ENCODE measurements at places on chromosomes 1 and 21.
A peak's percentile ranks its signal among the peaks of the same experiment; 100 is the strongest.

DNA sequence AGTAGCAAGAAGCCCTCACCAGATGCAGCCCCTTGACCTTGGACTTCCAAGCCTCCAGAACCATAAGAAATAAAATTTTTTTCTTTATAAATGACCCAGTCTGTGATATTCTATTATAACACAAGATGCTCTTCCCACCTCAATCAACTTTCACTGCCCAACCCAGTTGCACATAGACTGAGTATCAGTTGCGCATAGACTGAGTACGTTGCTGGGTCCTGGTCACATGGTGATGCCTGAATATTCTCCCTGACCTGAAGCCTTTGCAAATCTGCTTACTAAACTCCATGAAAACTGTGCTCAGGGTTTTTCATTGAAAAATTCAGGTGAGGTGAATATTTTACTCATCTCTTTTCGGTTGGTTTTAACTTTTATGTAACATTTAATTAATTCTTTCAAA, 59.2 kb downstream of the ETS2 start:
- no peak for DNase-seq

DNA sequence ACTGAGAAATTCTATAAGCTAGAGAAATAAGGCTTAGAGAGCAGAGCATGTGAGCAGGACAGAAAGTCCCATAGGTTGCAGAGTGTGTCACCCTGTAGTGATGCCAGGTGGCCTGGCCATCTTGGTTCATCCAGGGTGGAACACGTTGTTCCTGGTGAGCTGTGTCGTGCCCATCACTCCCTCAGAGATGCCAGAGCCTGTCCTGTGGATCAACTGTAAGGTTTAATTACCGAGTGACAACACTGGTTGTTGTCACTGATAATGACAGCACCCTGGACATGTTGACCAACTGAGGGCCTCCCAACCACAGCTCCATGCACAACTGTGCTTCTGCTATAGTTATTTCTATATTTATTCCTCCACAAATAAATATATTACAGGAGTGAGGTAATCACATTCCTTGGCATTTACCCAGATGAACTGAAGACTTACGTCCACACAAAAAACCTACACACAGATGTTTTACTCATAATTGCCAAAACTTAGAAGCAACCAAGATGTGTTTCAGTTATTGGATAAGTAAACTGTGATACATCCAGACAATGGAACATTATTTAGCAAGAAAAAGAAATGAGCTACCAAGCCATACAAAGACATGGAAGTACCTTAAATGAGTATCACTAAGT, 6.2 kb downstream of the C1orf198 start:
- no peak for DNase-seq

GRCh38 chr1:231616667-231617066, 9.9 kb upstream of the DISC1 start:
- no peak for DNase-seq

GRCh38 chr1:245822996-245823395, 668.2 kb downstream of the KIF26B start:
- no peak for DNase-seq

GRCh38 chr1:24779689-24780464, 34.6 kb downstream of the CLIC4 start:
- no peak for DNase-seq

DNA sequence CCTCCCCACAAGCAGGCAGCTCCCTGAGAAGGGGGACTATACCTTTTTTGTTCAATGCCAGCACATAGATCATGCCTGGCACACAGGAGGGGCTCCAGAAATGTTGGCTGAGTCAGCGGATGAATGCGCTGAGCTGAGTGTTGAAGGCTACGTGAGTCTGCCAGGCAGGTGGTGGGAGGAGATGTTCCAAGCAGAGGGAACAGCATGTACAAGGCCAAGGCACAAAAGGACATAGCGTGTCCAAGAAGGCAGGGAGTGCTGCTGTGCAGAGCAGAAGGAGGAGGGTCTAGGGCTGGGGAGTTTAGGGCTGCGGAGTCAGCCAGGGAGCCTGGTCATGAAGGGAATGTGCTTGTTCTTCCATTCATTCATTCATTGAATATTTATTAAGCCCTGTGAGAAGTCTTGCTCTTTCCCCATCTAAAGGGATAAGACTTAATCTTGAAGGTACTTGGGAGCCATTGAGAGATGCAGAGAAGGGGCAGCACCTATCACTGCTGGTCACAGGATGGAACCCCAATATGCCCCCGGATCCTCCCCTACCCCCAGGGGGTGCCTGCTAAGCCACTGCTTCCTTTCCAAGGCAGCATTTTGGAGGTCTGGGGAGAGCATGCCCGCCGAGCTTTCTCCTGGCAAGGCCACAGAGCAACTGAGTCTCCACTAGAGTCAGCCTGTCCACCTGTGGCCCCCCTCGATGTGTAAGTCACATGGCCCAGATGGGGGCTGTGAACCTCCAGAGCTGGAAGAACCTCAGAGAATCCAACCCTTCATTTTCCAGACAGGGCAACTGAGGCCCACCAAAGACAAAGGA, 31.2 kb upstream of the LAPTM5 start:
- no peak for DNase-seq

- DNase-seq = no peak
These were observed 12.1 kb upstream of the TAS1R2 start for GRCh38 chr1:18871401-18872070.

- DNase-seq = peak; percentile 85
These were observed at the start of gene JAK1 for GRCh38 chr1:64966158-64966971. TSS of gene JAK1 (minus strand) at chr1:64966549. CDS start at chr1:64886264, 80,285 bp downstream.

DNA sequence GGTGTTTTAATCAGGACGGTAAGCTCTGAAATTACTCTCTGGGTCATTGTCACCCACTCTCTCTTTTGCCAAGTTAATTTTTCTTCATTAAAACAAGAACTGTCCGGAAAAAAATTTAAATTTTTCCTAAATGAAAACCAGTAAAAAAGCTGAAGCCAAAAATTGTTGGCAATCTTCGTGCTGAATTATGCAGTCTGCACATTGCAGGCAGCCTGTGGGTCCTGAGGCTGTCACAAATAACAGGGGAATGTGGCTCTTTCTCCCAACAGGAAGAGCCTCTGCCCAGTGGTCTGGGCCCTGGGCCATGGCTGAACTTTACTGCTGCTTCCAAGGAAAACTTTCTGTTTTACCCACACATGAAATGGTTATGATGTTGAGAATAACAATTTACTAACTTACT, 153.9 kb upstream of the SPAG17 start:
- no peak for DNase-seq

GRCh38 chr1:27192039-27192529, 37.2 kb upstream of the SLC9A1 start:
- no peak for DNase-seq

DNA sequence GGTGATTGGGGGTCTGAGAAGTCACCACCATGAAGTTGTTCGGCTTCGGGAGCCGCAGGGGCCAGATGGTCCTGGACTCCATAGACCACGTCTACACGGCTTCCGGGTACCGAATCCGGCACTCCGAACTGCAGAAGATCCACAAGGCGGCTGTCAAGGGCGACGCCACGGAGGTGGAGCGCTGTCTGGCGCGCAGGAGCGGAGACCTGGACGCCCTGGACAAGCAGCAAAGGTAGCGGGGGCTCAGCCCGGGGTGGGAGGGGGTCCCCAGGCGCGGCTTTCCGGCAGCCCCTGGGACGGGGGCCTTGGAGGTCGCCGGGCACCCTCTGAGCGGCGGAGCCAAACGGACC, 146.5 kb downstream of the LIPI start:
- DNase-seq = no peak

- no peak for DNase-seq
These were observed 8.4 kb upstream of the MRPS6 start for GRCh38 chr21:34065027-34065426.

GRCh38 chr21:36615274-36615964, 83.5 kb upstream of the SIM2 start:
- DNase-seq = no peak

All from renal pelvis (tissue), 12 donors.